ENCODE measurements at places on chromosomes 13 and 19. TPM values are rescaled to one million over a fixed set of nuclear protein-coding genes. Genes with fewer than 3 reads are reported as not detected.

KIR2DL4 gene
- 0.60 TPM for total RNA-seq

ATP1A3 gene
- total RNA-seq = 6.2 TPM

ZNF415 gene
- 5.2 TPM for total RNA-seq

- no peak for DNase-seq
Measured at GRCh38 chr13:89832827-89833226, 1514.7 kb upstream of the MIR17HG start.

- DNase-seq = no peak
Measured at GRCh38 chr13:32627793-32628192, 41.5 kb downstream of the PDS5B start.

DNA sequence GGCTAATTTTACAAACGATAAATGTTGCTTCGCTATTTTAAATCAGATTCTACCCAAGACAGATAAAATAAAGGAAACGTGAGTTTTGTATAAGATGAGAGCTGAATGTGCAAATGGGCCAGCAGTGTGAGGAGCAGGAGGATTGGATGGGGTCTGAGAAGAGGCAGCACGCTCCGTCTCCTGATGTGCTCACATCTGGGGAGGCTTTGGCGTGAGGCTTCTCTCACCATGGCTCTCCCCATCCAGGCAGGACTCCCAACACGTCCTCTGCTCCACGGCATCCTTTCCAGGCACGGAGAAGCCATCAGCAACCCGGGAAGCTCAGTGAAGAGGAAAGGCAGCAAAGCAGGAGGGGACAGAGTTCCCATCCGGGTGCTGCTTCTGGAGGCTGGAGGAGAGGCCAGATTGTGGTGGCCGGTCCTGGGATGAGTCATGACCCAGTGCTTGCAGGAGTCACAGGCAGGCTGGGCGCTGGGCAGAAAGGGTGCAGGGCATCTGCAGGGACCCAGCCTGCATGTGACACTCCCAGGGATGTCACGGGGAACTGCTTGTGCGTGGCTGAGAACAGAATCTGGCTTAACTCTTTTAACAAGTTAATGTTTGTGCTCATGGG, 47.5 kb downstream of the ZNF536 start:
- DNase-seq = no peak

DNA sequence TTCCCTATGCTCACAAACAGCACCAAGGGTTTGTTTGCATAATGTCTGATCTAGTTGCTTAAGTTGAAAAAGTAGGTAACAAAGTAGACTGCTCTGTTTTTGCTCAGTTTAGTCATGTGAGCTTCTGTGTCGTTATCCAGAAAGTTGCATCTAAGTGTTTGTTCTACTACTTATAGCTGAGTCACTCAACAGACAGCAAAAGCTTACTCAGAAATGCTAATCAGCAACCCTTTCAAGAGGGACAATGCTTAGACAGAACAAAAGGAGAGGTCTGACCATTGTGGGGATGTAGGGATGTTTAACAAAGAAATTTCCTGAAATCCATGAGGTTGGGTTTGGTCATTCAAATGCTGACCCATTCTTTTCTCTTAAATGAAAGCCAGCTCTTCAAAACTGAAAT, 106.4 kb downstream of the ATP8A2 start:
- DNase-seq = no peak

DNA sequence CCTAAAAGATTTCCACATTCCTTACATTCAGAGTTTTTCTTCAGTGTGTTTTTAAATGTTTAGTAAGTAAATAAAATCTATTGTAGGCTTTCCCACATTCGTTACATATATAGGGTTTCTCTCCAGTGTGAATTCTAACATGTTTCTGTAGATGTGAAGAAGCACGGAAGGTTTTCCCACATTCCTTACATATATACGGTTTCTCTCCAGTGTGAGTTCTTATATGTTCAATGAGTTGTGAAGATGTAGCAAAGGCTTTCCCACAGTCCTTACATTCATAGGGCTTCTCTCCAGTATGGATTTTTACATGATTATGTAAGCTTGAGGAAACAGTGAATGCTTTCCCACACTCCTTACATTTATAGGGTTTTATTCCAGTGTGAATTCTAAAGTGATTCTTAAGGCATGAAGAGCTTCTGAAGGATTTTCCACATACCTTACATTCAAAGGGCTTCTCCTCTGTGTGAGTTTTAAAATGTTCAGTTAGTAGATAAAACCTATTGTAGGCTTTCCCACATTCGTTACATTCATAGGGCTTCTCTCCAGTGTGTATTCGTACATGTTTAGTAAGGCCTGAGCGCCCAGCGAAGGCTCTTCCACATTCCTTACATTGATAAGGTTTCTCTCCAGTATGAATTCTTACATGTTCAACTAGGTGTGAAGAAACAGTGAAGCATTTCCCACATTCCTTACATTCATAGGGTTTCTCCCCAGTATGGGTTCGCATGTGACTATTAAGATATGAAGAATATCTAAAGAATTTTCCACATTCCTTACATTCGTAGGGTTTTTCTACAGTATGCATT, 18.2 kb downstream of the ZNF121 start:
- DNase-seq = no peak
